ENCODE measurements at places on chromosomes 5 and 9. TPM values are rescaled to one million over a fixed set of nuclear protein-coding genes. Genes with fewer than 3 reads are reported as not detected.

The POU5F2 gene
- total RNA-seq: 0.34 TPM

The CDH6 gene
- 1.5 TPM for total RNA-seq

The INSL4 gene
- total RNA-seq: not detected

The KDM4C gene
- 12.1 TPM for total RNA-seq

The SLC6A7 gene
- total RNA-seq: not detected

The PCDHGA4 gene
- total RNA-seq: 6.8 TPM

The FAM200C gene
- 2.4 TPM for total RNA-seq

The ANKRD34B gene
- total RNA-seq: not detected

The PIP5KL1 gene
- total RNA-seq: 4.5 TPM

The WNT8A gene
- not detected for total RNA-seq

The RASGRF2 gene
- 0.56 TPM for total RNA-seq

The TMEM141 gene
- total RNA-seq: 52.5 TPM

The PRELID2 gene
- total RNA-seq: 0.87 TPM

The KLF4 gene
- total RNA-seq: 11.4 TPM

The SAPCD2 gene
- 0.75 TPM for total RNA-seq

The OR1J2 gene
- not detected for total RNA-seq

The SRD5A1 gene
- 20.7 TPM for total RNA-seq

The LPAR1 gene
- total RNA-seq: 39.0 TPM

The SPINK13 gene
- 6.4 TPM for total RNA-seq

The TAF11L5 gene
- not detected for total RNA-seq

The SLC36A3 gene
- total RNA-seq: not detected

The SPATA31A3 gene
- not detected for total RNA-seq

The COL15A1 gene
- 6.4 TPM for total RNA-seq

The PLAC8L1 gene
- total RNA-seq: not detected

The GABRP gene
- total RNA-seq: not detected

The SGTB gene
- 11.0 TPM for total RNA-seq

The ENTREP1 gene
- total RNA-seq: 0.29 TPM

The ELAVL2 gene
- total RNA-seq: 0.12 TPM

The PTPRD gene
- 19.8 TPM for total RNA-seq

The SLC25A51 gene
- 25.5 TPM for total RNA-seq

The LECT2 gene
- not detected for total RNA-seq

The RNF208 gene
- not detected for total RNA-seq

The MAMDC4 gene
- total RNA-seq: 0.37 TPM

The IFNA2 gene
- total RNA-seq: not detected

The LCN9 gene
- not detected for total RNA-seq

The PCDHB2 gene
- total RNA-seq: 1.9 TPM

The SPTLC1 gene
- 90.8 TPM for total RNA-seq

The ZNF354C gene
- total RNA-seq: 3.3 TPM

The IQGAP2 gene
- 2.9 TPM for total RNA-seq

The ARHGEF28 gene
- total RNA-seq: 1.2 TPM

The SH3PXD2B gene
- 102 TPM for total RNA-seq

The TMEM215 gene
- not detected for total RNA-seq

The FCN2 gene
- not detected for total RNA-seq

The CD180 gene
- 0.06 TPM for total RNA-seq

The DMRT1 gene
- not detected for total RNA-seq

All from cardiac ventricle fibroblast (primary cell).